ENCODE measurements at places on chromosomes 11 and 22.

- DNase-seq, result no peak
These were observed 141.8 kb downstream of the MPPED1 start for GRCh38 chr22:43553451-43554258.

GRCh38 chr11:123841174-123841573 is 35.0 kb upstream of the OR6M1 start:
- no peak for DNase-seq

DNA sequence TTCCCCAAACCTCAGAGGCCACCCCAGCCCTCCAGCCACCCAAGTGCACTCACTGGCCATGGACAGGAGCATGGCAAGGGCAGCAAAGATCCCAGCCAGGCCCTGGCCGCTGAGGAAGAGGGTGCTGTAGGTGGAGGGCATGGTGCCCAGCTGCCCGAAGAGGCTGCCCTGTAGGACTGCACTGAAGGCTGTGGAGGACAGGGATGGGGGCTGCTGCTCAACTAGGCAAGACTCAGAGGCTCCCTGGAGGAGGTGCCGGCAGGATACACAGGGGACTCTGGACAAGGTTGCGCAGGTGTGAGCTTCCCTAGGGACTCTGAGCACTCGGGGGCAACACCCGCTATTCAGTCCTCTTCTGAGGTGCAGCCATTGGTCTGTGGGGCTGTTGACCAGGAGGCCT is 3.1 kb downstream of the SLC29A2 start:
- DNase-seq, result no peak

DNA sequence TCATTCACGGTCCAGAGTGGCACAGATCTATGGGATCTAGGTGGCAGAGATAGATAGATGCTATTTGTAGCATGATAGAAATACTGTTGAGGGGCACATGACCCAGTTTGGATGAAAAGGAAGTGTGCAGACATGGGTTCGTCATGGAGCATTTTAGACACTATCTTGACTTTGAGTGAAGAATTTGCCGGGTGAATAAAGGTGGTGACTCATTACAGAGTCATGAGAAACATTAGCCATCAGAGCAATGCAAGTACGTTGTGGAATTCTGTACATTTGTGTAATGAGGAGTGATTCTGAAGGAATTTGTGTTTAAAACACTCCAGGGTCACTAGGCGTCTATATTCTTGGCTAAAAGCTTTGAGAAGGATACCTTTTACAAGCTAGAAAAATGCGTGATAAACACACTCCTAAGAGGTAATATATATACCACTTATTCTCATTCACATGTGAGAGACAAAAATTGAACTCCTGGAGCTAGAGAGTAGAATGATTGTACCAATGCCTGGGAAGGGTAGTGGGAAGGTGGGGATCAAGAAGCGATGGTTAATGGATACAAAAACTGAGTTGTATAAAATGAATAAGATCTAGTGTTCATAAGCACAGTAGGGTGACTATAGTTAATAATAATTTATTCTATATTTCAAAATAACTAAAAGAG is 593.7 kb upstream of the LUZP2 start:
- peak; percentile 98 for DNase-seq
